Heart left ventricle (tissue), 16 donors: ENCODE measurements at places on chromosomes 3 and 15. TPM values are rescaled to one million over a fixed set of nuclear protein-coding genes. Genes with fewer than 3 reads are reported as not detected.

DNA sequence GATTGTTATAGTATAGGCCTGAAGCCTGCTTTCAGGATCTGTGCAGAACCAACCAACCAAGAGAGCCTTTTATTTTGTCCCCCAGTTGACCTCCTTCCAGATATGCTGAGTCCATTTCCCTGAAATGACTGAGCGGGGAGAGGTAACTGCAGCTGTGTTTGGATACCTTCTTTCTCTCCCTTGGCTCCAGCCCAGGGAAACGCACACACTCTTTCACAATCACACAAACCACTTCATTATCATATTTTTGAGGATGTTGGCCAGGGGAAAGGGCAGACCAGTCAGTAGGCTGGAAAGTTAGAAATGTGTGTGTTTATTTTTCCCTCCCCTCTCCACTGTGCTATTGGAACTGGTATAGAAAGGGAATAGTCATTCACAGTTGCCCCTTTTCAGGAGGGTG lies 417.7 kb upstream of the TBL1XR1 start:
- peak; percentile 82 for DNase-seq

DNA sequence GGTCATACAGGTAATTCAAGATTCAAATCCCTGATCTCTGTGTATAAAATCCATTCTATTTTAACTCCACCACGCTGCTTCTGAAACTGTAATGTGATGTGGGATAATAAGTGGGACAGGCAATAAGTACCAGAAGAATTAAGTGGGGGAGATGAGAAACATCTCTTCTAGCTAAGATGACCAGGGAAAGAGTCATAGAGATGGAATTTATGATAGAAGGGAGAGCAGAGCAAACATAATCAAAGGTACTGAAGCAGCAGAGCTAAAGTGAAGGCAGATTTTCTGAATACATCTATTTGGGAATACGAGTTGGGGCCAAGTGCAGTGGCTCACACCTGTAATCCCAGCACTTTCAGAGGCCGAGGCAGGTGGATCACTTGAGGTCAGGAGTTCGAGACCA lies 4.9 kb downstream of the MRPL47 start:
- no peak for DNase-seq

The EOMES gene
- 2.1 TPM for total RNA-seq

DNA sequence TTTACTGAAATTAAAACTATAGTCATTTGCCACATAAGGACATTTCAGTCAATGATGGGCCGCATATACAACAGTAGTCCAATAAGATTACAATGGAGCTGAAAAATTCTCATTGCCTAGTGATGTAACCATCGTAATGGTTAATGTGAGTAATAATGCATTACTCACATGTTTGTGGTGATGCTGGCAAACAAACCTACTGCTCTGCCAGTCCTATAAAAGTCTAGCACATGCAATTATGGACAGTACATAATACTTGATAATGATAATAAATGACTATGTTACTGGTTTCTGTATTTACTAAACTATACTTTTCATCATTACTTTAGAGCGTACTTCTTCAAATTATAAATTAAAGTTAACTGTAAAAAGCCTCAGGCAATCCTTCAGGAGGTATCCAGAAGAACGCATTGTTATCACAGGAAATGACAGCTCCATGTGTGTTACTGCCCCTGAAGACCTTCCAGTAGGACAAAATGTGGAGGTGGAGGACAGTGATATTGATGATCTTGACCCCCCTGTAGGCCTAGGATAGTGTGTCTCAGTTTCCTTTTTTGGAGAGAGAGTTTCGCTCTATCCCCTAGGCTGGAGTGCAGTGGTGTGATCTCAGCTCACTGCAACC lies 102.7 kb downstream of the ATP1B3 start:
- no peak for DNase-seq

DNA sequence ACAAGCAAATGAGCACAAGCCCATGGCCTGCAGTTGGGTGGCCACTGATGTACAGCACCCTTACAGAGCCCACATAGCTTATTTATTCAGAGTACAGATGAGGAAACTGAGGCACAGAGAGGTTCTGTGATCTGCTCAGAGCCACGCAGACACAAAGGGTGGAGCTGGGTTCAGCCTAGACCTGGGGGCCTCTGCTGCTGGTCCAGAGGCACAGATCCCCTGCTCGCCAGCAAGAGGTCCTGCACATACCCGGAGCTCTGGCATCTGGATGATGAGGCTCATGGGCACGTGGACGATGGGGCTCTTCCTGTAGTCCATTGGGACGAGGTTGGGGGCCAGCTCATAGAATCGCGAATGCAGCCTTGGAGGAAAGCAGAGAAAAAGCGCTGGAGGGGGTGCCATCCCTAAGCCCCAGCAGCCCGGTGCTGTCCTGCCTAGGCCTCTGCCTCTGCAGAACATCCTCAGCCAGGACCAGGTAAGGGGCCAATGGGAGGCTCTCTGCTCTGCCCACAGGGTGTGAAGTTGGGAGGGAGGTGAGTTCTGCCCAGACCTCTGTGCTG lies 18.6 kb downstream of the SH2D7 start:
- DNase-seq: no peak

- no peak for DNase-seq
Measured at GRCh38 chr15:85494048-85494777, 113.8 kb downstream of the AKAP13 start.

DNA sequence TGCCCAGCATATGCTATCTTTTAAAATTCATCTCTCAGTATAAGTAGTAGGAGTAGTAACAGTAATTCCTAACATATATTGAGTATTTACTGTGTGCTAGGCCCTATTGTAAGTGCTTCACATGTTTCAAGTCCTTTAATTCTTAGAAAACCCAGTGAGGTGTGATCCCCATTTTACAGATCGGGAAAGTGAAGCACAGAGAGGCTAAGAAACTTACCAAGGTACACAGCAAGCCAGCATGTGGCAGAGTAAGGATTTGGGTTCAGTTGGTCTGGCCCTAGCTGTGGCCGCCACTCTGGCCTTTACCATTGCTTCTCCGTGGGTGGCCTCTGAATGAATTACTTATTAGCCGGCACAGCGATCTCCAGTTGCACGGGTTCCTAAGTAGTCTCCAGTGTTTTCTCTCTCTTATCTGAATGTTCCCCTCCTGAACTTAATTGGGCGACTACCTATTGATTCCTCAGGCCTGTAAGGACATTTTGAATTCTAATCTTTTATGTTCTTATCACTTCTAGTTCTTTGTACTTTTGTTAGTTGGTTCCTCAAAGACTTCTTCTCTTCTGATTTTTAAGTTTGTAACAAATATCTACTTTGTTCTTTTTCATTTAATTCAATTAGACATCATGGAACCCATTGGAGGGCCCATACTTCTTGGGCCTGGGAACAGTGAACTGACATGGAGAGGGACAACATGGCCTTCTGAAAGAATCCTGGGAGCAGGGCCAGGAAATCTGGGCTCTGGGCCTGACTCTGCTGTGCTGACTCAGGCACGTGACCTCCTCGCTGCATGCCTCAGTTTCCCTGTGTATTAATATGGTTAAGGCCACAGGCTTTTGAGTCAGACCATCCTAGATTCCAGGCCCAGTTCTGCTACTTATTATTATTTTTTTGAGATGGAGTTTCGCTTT lies 11.6 kb downstream of the CLCN2 start:
- no peak for DNase-seq

DNA sequence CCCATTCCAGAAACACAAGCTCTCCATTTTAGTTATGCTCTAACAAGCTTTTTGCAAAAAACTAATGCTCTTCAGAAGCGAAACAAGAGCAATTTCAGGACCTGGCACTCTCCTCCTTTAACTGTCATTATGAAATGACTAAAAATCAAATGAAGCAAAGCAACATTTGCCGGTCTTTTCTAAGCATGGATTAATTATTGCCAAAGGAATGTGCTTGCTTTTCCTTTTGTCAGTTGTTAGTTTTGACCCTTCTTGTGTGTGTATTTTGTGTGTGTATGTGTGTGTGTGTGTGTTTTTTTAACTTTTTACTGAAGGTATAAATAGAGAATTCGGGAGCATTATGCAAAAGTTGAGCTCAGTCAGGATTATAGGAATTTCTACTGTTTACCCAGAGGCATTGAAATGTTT lies 509.1 kb downstream of the TUSC7 start:
- no peak for DNase-seq

- DNase-seq: no peak
Measured at GRCh38 chr3:61425356-61425755, 136.0 kb upstream of the PTPRG start.

The C15orf62 gene
- total RNA-seq: 0.15 TPM

The PIK3CA gene
- total RNA-seq: 26.6 TPM

The MESP2 gene
- total RNA-seq: not detected

- DNase-seq: no peak
Measured at GRCh38 chr15:53534105-53534839, 225.2 kb downstream of the WDR72 start.

DNA sequence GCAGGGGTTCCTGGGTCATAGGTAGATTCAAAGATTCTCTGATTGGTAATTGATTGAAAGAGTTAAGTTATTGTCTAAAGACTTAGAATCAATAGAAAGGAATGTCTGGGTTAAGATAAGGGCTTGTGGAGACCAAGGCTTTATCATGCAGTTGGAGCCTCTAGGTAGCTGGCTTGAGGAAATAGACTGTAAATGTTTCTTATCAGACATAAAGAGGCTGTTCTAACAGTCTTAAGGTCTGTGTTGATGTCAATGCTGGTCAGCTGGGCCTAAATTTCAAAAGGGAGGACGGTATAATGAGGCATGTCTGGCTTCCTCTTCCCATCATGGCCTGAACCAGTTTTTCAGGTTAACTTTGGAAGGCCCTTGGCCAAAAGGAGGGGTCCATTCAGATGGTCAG lies 48.9 kb downstream of the GASK1A start:
- DNase-seq: no peak

The RPL22L1 gene
- total RNA-seq: 14.3 TPM

GRCh38 chr3:90184861-90185260 lies 1077.4 kb downstream of the EPHA3 start:
- DNase-seq: no peak

DNA sequence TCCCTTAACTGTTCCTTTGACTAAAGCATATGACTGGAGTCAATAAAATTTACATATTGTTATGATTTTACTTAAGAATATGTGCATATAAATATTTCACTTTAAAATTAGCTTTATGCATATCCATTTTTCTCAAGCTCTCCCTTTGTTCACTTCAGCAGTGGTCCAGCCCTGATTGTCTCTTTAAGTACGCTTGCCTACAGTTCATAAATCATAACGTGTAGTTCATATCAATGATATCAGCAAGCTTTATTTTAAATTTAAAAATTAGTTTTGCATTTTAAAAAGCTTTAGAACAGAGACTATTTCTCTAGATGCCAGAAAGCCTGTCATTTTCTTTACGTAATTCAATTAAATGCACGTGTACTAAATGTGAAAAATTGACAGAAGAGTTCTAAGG lies 721.9 kb downstream of the OTOL1 start:
- no peak for DNase-seq

The HTR3E gene
- not detected for total RNA-seq

The GP9 gene
- total RNA-seq: not detected

DNA sequence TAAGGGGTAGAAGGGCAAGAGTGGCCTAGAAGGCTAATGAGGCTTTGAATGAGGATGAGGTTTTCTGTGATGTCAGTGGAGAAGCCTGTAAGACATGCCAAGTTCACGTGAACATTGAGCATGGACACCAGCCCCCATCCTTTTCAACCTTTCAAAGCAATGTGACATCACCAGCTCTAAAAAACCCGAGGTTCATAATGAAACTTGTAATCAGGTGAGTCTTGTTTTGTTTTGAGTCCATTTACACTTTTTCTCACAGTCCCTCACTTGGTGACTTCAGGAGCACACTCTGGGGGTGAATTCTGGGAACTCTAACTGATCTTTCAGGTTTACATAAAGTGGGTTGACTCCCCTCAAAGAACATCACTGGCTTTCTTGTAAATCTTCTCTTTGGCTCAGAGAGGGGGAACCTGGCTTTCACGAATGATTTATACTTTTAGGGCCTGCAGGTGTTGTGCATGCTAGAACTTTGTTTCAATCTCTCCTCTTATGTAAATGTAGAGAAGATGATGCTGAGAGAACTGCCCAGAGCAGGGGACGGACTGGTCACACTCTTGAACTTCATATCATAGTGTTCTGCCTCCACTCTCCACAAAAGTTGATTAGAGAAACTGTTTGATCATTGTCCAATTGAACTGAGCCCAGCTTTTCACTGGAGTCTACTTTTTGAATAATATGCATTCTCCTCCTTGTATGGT lies 224.7 kb upstream of the SATB1 start:
- no peak for DNase-seq

DNA sequence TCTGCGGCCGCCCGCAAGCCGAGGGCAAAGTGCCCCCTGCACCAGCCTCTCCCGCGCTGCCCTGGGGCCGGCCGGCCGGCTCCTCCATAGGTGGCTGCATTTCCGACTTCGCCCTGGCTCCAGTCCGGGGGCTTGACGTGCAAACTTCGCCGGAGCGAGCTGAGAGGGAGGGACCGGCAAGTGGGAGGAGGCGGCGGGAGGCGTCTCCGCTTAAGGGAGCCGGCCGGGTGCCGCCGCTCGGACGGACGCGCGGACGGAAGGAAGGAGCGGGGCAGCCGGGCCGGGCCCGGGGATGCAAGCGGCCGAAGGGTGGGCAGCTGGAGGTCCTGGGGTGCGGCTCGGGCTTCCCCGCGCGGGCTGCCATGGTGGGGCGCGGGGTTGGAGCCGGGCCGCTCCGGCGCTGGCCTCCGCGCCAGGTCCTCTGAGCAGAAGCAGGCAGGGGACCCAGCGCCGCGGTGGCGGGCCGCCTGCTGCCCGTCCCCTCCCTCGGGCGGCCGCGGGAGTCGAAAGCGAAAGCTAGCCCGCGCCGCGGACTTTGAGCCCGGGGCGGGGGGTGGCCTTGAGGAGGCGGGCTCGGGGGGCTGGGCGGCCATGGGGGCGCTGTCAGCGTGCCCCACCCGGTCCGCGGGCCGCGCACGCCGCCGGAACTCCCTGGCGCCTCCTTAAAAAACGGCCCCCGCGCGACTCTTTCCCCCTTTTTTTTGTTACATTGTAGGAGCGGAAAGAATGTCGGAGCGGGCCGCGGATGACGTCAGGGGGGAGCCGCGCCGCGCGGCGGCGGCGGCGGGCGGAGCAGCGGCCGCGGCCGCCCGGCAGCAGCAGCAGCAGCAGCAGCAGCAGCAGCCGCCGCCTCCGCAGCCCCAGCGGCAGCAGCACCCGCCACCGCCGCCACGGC lies at the start of gene SCAANT1:
Gene SCAANT1 (minus strand): TSS at position 511 of the 895 bp plus-strand sequence.
- peak; percentile 93 for DNase-seq

The GOLGA8N gene
- 10.2 TPM for total RNA-seq

The P4HTM gene
- total RNA-seq: 36.5 TPM

DNA sequence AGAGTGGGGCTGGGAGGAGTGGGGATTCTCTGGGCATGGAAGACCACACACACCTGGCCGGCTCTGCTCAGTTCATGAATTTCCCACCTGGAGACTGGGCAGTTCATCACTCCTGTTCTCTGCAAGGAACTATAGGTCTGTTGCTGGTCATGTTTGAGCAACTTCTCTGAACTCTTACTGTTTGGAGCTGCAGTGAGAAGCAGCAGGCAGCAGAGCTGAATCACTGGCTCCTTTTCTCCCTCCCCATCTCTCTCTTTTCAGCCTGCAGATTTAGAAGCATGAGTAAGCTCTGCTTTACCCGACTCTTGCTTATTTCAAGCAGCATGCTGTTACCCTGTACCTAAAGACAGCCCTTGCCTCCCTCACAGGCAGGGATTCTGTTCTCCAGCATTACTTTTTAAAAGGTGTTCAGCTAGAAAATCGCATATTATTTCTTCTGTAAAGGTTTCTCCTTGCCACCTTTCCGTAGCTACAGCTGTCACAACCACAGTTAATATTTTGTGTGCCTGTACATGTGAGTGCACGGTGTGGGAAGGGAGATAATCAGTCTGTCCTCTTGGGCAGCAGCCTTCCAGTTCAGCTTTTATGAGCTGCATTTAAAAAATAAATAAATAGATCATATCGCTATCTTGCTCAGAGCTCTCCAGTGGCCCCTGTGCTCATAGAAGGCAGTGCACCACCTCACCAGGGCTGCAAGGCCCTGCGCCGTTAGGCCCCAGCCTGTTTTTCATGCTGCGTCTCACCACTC lies 131.6 kb downstream of the CHCHD6 start:
- DNase-seq: no peak

GRCh38 chr15:74263466-74263865 lies 27.3 kb downstream of the CCDC33 start:
- DNase-seq: no peak
